ENCODE measurements at places on chromosomes 4 and X.
A peak's percentile ranks its signal among the peaks of the same experiment; 100 is the strongest.

- no peak for DNase-seq
These were observed 755.1 kb upstream of the IGFBP7 start for GRCh38 chr4:57865264-57865663.

DNA sequence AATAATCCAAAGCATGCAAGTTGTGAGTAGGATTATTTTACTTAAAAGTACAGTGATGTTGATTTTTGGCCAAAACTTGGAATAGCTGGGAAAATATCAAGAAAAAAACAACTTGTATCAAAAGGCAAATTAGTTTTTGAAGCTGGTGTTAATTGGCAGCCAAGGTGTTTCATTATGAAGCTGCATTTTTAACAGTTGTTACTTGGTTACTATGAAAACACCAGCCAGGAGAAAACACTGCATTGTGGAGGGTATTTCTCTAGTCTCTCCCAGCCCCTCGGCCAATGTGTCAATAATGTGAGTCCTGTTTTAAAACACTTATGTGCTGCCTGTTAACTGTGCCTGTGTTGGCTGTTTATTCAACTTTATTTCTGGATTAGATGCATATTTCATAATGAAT is 733.4 kb downstream of the ADGRL3 start:
- no peak for DNase-seq

DNA sequence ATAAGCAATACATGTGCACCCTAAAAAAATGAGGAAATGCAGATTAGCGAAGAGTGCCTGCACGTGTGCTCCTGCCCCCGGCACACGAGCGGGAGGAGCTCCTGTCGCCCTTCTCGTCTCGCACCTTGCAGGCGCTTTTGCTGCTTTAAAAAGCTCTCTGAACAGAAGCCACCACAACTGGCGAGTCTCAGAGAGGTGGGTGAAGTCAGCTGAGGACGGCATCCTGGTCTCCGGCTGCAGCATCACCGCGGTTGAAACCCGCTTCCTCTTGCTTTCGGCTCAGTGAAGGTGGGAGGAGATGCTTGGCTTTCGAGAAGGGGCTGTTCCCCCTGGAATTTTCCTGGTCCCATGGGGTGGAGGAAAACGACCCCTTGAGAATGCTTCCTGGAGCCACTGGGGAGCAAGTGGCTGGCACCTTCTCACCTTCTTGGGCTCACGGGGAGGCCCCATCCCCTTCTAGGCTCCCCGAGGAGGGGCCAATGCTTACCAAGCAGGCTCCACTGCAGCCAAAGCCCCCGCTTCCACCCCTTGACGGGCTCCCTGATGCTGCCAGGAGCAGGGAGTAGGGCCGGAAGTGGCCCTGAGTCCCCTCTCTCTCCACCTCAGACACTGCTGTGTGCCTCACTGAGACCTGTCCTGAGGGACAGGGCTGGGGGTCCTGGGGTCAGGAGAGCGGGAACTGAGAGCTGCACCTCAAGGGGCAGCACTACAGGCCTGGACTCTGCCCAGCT is 29.2 kb upstream of the MXD4 start:
- DNase-seq: peak; percentile 22

DNA sequence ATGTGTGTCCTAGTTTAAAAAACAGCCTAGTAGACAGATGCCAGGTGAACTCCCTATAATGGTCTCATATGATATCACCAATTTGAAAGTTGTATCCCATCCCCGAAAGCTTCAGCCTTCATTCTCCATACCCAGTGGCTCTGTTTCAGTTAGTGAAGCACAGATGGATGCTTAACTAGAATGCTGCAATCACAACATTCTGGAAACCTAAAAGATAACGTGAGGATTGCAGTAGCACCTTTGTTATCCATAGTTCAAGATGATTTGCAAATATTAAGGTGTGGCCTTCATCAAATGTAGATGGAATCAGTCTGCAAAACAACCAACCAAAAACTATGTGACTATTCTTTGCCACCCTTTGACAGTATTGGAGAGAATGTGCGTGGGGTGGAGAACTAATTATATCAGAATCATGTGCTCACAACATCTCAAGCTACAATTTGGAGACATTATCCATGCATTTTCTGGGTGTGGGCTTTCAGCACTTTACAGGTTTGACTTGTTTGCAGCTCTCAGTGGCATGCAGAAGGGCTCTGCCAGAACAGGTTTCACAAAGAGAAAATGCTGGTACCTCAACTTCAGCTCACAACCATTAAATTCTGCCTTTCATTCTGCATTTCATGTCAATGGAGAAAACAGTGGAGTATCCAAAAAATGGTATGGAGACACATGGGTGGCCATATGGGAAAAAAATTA is 18.3 kb upstream of the PPID start:
- no peak for DNase-seq

DNA sequence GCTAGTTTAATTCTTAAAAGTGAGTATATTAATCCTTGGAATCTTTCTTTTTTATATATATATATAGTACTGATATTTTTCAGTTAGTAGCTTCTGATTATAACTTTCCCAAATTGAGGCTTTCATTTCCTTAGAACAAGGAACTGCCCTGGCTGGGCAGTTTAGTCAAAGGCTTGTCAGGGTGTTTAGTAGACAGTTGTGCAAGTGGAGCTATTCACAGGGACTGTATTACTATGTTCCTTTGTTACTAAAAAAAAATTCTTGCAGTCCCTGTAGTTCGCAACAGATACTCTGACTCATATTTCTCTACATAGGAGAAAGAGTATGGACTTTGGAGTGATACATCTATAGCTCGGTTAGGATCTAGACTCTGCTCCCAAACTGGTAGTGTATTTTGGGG is 20.8 kb downstream of the USO1 start:
- no peak for DNase-seq

GRCh38 chrX:48787505-48788443 is 1.4 kb downstream of the GATA1 start:
- no peak for DNase-seq

- no peak for DNase-seq
These were observed 277.5 kb upstream of the AGTR2 start for GRCh38 chrX:115892787-115893671.
